Stimulated activated CD4-positive, alpha-beta T cell treated with anti-CD3 and anti-CD28 coated beads, Interleukin-15, amount 100 ng/mL, for 24 hours (primary cell): ENCODE measurements at places on chromosomes 13 and 19.
A peak's percentile ranks its signal among the peaks of the same experiment; 100 is the strongest.

DNA sequence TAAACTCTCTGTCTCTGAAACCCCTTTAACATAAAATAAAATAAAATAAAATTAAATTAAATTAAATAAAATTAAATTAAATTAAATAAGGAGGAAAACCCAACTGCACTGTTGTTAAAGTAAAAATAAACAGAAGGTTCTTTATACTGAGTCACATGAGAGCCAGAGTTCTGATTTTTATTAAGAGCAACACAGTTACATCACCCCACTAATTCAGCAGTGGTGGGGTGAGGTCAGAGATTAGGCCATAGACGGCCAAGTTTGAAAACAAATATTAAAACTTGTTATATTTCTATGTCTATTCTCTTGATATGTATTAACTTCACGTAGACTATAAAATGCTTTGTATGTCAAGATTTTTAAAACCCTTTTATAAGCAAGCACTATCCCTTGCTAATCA is 59.5 kb downstream of the MYCBP2 start:
- DNase-seq, result no peak

DNA sequence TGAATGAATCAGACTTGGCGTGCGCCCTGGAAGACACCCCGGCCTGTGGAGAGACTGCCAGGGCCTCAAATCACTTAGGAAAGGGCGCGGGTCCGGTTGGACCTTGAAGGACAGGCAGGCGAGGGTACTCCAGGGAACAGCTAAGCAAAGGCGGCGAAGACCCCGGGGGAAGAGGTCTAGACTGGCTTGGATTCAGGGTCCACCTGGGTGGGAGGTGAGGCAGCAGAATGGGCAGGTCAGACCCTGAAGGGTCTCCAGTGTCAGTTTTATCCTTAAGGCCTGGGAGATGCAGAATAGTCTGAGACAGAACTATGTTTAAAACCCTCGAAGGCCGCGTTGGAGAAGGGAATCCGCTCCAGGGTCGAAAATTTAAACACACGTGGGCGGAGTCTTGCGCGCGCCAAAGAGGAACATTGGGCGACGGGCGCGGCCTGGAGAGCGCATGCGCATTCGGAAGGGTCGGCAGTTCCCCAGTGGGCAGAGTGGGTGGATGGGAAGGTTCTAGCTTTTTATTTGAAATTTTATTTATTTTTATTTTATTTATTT is 567 bp upstream of the SMG9 start:
- peak; percentile 91 for DNase-seq

DNA sequence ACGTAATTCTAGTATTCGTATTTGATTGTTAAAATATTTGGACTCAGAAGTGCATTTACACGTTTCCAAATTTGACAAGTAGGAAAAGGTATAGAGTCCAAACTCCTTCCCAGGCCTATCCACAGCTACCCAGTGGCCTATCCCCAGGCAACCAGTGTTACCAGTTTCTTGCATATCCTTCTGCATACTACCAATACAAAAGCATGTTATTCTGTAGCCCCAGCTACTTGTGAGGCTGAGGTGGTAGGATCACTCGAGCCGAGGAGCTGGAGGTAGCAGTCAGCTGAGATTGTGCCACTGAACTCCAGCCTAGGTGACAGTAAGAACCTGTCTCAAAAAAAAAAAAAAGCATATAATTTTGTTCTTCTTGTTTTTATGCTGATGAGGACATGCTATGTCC is 67.1 kb downstream of the LRCH1 start:
- DNase-seq, result no peak

DNA sequence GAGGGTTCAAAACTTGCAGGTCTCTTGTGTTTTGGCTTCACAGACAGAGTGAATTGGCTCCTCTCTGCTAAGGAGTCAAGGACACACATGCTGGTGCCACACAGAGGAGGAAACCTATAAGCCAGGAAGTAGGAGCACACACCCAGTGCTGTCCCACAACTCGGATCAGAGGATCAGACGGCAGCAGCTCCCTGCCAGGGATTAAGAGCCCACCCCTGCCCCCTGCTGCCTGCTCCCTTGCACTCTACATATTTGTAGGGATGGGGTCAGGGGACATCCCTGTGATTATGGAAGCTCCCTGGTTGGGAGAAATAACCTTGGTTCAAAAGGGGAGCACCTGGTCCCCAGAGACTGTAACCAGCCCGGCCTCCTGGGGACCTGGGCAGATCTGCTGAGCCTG is 77.5 kb upstream of the CLDN10 start:
- DNase-seq, result no peak

- peak; percentile 43 for DNase-seq
These were observed 764 bp downstream of the UPF1 start for GRCh38 chr19:18832306-18833140.

- DNase-seq, result no peak
These were observed 1.3 kb downstream of the SELENOV start for GRCh38 chr19:39516270-39516669.

DNA sequence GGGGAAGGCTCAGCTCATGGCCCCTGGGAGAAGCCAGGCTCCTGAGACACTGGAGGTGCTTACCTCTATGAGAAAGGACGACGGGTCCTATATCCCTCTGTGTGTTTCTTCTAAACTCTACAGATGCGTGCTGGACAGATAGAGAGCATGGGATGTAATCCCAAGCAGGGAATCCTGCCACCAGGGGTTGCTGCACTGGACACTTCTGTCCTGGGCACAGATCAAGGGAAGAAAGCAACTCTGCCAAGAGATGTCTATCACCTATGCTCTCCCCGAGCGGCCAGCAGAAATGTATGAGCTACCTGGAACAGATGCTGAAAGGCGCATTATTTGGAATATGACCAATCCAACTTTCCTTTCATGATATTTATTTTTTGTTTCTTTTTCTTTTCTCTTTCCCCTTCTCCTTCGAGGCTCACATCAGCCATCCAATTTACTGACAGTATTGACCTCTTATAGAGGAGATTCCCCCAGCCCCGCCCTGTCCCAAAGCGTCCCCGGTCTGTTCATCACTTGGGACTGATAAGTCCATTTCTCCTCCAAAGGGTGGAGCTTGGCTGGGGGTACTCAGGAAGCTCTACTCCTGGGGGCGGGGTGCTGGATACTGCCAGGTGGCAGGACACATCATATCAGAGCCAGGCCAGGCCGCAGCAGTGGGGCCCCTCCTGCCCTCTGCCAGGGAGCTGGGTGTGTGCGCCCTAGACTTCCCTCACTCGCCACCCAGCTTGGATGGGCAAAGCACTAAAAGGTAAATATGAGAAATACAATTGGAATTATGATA is 34.2 kb downstream of the TSHZ3 start:
- no peak for DNase-seq

- DNase-seq, result peak; percentile 56
These were observed 722 bp downstream of the COLGALT1 start for GRCh38 chr19:17555929-17556813.

- no peak for DNase-seq
These were observed 15.1 kb downstream of the SMG9 start for GRCh38 chr19:43739439-43740235.

- no peak for DNase-seq
These were observed 2.6 kb downstream of the VAV1 start for GRCh38 chr19:6774821-6775707.

- no peak for DNase-seq
These were observed 12.3 kb upstream of the BSG start for GRCh38 chr19:560121-560520.

GRCh38 chr13:94270556-94270955 is 208.9 kb downstream of the DCT start:
- DNase-seq, result no peak

- DNase-seq, result no peak
These were observed 10.6 kb downstream of the SLC15A1 start for GRCh38 chr13:98741741-98742435.

GRCh38 chr13:52847682-52848432 is 583 bp downstream of the PCDH8 start:
- DNase-seq, result no peak

DNA sequence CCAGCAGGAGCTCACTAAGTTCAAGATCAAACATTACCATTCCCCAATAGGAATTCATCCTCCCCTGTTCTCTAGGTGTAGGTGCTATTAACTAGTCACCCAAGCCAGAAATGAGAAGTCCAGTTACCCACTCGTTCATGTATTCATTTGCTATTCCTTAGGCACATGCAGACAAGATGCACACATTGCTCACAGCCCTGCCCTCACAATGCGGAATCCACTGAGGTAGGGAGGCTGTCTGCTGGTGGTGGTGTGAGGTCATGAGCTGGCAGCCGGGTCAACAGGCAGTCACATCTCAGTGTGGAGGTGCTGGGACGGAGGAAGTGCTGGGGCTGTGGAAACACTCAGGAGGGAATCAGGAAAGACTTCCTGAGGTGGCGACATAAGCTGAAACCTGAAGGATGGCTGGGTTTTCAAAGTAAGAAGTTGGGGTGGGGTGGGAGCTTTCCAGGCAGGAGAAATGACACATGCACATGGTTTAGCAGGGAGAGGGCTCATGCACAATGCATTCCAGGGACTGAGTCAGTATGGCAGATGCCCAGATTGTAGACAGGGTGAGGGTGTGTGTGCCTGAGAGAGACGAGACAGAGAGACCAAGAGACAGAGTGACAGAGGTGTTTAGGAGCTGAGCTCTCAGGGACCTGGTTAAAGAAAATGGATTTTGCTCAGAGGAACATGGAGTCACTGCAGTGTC is 117.6 kb downstream of the USP12 start:
- no peak for DNase-seq

DNA sequence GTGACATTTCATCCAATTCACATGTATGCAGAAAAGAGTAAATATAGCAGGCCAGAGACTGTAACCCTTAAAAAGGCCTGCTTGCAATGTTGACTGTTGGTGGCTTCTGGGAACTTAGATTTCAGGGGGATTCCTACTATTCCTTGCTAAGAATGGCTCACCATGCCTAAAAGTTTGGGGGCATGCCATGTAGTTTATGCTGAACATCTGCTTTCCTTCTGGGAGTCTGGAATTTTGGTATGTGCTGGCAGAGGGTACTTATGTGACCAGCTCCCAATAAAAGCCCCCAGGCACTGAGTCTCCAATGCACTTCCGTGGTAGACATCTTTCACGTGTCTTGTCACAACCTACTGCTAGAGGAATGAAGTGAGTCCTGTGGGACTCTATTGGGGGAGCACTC is 88.4 kb upstream of the PCDH8 start:
- DNase-seq, result no peak

GRCh38 chr13:105806628-105806920 is 728.9 kb downstream of the EFNB2 start:
- DNase-seq, result no peak

- DNase-seq, result no peak
These were observed 515 bp upstream of the ZNF324B start for GRCh38 chr19:58450856-58451357.

- DNase-seq, result no peak
These were observed 75.8 kb upstream of the MAB21L1 start for GRCh38 chr13:35552172-35552844.

DNA sequence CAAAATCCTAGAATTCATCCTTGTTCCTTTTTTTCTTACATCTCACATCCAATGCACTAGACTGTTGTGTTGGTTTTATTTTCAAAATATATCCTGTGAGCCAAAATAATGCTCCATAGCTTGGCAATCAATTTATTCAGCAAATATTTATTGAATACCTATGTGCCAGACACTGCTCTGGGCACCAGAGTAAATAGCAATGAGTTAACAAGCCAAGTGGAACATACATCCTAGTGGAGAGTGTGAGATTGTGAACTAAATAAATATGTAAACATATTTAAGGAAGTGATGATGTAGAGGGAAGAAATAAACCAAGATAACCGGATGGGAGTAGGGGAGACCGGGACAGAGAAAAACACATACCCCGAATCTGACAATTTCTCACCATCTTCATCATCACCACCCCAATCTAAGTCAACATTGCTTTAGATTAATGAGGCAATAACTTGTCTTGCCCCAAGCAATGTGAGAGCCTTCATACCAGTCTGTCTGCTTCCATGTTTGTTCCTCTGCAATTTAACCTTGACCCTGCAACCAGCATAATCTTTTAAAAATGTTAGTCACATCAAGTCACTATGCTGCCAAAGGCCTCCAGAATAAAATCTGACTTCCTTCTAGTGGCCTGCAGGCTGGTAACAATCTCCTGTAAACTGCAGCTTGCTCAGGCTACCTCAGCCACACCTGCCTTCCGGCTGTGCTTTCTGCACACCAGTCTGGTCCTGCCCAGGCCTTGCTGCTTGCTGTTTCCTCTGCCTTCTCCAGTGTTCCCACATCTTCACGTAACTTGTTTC is 199.2 kb downstream of the DLEU7 start:
- no peak for DNase-seq

GRCh38 chr19:14107581-14108461 is 9.7 kb downstream of the PRKACA start:
- no peak for DNase-seq

GRCh38 chr13:98068521-98068920 is 74.4 kb upstream of the FARP1 start:
- no peak for DNase-seq

- no peak for DNase-seq
These were observed 354 bp downstream of the CYP4F3 start for GRCh38 chr19:15640904-15641597.

GRCh38 chr13:80133631-80134261 is 207.2 kb downstream of the SPRY2 start:
- DNase-seq, result no peak
